Liver (tissue), 10 donors: ENCODE measurements at places on chromosomes 6 and 20. TPM values are rescaled to one million over a fixed set of nuclear protein-coding genes. Genes with fewer than 3 reads are reported as not detected.

DNA sequence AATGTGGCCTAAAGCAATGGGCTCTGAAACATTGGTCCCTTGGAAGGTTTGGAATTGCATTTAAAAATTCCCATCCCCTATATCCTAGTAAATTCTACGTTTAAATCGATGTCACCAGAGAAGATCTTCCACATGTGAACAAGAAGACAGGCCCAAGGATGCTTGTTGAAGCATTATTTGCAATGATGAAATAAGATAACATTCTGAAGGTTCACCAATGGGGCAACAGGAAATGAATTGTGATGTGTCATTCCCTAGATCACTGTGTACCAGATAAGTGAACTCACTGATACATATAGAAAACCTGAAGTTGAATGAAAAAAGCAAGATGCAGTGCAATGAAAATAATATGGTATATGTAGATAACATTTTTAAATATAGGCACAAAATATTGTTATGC lies 464.3 kb upstream of the BTBD3 start:
- no peaks in the 10 kb centered on the region for H3K4me1 ChIP-seq
- no peak overlapping the region for H3K27ac ChIP-seq
- no peaks in the 10 kb centered on the region for H3K36me3 ChIP-seq

DNA sequence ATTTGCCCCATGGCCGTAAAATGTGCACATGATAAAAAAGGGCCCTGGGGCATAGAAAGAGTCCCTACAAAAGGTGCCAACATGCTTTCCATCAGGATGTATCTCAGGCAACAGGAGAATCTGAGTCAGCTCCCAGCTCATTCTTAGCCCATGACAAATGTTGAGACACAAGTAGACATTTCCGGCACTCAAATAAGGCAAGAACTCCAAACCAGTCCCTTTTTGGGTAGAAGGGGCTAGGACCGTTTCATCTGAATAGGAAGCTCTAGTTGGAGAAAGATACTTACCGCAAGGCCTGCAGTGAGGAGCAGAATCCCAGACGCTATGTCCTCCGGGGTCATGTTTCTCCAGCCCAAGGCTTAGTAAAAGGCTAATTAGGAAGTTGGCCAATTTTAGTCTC lies 261.0 kb upstream of the RIN2 start:
- H3K4me1 ChIP-seq, result no peaks in the 10 kb centered on the region
- no peaks in the 10 kb centered on the region for H3K27me3 ChIP-seq
- no peaks in the 10 kb centered on the region for H3K36me3 ChIP-seq
- H3K27ac ChIP-seq, result no peak overlapping the region
- H3K4me3 ChIP-seq, result no peak overlapping the region

DNA sequence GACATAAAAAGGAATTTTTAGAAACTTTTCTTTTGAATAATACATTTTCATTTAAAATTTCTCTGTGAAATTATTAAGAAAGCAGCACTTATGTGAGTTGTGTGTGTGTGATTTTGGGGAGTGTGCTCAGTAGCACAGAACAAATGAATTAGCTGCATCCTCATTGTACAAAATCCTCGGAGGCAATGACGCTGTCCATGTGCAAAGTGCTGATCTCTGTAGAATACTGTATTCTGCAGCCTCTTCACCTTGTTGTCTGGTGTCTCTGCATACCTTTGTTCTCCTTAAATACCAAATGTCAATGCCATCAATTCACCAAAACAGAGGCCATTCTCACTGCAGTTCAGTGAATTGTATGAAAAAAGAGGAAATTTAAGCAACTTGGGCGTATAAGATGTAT lies 838.4 kb downstream of the QKI start:
- no peak overlapping the region for H3K4me3 ChIP-seq
- DNase-seq, result no peak
- H3K36me3 ChIP-seq, result no peaks in the 10 kb centered on the region

DNA sequence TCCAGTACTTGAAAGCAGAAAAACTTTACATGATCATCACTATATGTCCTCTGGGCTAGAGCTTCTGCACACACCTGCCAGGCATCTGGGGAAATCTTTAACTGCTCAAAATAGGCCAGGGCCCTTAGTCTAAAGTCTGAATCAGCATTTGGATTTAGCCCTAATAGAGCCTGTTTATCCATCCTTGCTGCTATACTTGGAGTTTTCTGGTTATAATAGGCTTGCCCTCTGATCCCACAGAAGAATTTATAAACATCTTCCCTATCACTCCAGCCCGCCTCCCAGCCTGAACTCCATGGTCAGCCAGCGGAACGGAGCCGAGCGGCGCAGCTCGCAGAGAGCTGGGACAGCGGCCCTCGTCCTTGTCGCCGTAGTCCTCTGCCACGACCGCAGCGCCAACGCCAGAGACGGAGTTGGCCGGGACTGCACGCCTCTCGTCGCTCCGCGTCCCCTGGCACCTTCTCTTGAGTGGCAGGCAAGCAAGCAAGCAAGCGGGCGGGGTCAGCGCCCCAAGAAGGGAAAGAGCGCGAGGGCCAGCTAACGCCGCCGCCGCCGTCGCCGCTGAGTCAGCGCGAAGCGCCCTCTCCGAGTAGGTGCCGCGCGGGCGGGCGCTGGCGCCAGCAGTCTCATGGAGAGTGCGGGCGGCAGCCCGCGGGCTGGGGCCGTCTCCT lies 25.4 kb upstream of the ASIP start:
- H3K4me3 ChIP-seq, result peak overlapping the region; percentile 44
- H3K27ac ChIP-seq, result peak overlapping the region; percentile 0
- H3K4me1 ChIP-seq, result peaks cover 2% of the 10 kb centered on the region
- H3K27me3 ChIP-seq, result no peaks in the 10 kb centered on the region

MYH7B gene
- 0.24 TPM for polyA plus RNA-seq

CAP2 gene
- 6.4 TPM for polyA plus RNA-seq
